NCI-H226 (cell line): ENCODE measurements at places on chromosomes 5 and 9.

DNA sequence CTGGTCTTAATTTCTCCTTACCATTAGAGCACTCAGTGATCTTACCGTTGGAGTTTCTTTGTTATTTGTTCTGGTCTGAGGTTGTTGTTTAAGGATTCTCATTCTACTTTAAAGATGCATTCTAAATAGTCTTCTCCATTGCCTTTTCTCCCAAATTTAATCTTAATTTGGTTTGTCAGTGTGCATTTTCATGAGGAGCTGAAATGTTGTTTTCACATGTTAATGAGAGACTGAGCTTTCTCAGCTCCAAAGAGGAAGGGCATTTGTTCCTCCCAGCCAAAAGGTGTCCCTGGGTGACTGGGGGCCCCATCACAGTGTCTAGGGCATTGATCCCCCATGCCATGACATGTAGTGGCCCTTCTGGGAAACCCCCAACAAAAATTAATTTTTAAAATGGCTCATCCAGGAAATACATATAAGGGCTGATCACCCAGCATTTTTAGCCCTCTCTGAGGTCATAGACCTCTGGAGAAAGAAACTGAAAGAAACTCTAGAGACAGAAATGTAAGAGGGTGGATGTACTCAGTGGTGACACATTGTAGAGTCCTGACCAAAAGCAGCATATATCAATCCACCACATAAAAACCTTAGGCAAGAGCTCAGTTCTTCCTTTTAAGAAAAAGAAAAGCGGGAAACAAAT, 240.4 kb upstream of the RAI14 start:
- no peak for DNase-seq

DNA sequence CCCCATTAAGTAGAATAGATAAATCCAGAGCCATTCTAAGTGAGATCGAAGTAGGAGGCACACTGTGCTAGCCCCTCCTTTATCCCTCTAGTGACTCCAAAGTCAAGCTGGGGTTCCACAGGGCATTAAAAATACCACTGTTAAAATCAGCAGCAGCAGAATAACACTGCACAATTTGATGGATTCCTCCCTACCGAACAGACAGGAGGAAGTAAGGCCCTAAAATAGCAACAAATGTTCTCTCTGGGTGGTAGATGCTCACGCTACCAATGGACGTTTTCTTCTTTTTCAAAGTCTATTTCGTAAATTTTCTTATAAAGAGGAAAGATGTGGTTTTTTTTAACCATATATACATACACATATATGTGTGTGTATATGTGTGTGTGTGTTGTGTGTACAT, 54.4 kb downstream of the FBXW11 start:
- DNase-seq = no peak

DNA sequence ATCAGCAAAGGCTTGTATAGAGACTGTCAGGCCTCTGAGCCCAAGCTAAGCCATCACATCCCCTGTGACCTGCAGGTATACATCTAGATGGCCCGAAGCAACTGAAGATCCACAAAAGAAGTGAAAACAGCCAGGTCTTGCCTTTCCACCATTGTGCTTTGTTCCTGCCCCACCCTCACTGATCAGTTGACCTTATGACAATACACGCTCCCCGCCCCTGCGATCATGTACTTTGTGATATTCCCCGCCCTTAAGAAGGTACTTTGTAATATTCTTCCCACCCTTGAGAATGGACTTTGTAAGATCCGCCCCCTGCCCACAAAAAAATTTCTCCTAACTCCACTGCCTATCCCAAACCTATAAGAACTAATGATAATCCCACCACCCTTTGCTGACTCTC, 18.6 kb upstream of the NPM1 start:
- DNase-seq = no peak

DNA sequence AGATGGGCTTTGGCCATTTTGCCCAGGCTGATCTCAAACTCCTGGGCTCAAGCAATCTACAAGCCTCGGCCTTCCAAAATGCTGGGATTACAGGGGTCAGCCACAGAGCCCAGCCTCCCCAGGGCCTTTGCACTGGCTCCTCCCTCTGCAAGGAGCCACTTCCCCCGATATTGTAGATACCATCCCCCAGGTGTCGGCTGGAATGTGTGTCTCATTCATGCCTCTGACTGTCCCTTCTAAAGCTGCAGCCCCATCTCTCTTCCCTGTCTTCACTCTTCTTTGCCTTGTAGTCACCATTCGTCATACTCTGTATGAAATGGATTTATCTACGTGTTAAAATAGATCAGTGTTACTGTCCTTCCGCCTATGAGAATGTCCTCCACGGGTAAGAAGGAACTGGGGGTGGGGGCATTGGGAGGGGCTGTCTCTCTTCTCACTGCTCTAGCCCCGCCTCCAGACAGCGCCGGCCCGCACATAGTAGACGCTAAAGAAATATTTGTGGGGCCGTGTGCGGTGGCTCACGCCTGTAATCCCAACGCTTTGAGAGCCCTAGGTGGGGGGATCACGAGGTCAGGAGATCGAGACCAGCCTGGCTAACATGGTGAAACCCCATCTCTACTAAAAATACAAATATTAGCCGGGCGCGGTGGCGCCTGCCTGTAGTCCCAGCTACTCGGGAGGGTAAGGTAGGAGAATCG, 68.5 kb downstream of the LMX1B start:
- no peak for DNase-seq

GRCh38 chr5:179793468-179794139, at the start of gene LTC4S:
TSS of gene LTC4S (plus strand) at chr5:179793986. CDS start at chr5:179794081, 95 bp downstream.
- peak; percentile 78 for DNase-seq

DNA sequence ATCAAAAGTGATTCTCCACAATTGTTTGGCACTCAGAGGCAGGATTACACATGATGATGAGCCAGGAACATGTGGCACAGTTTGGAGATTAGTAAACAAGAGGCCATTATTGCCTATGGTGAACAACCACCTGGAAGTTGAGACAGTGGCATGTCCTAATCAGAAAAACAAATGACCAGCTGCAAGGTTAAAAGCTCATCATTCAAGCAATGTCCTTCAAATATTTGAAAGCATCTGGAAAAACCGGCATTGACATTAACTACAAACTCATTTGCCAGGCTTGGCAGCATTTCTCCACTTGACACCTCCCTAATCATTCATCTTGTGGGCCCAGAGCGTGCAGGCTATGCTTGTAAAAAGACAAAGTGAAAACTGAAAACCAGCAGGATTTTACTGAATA, 80.6 kb upstream of the MEGF10 start:
- DNase-seq = no peak

- no peak for DNase-seq
These were observed 2.1 kb downstream of the SPATA31E1 start for GRCh38 chr9:87884578-87885459.

DNA sequence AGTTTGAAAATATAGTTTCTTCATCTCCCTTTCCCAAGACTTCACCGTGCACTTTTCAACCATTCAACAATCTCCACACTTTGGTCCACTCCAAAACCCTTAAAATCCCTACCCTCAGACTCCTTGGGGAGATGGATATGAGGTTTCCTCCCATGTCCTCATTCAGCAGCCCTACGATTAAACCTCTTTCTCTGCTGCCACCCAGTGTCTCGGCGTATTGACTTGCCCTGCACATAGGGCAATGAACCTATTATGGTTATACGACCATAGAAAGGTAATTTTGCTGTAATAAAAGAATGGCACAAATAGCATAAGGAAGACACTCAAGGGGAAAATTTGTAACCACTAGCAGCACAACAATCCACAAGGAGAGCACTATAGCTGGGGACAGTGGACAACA, 803.5 kb downstream of the TLE1 start:
- no peak for DNase-seq

DNA sequence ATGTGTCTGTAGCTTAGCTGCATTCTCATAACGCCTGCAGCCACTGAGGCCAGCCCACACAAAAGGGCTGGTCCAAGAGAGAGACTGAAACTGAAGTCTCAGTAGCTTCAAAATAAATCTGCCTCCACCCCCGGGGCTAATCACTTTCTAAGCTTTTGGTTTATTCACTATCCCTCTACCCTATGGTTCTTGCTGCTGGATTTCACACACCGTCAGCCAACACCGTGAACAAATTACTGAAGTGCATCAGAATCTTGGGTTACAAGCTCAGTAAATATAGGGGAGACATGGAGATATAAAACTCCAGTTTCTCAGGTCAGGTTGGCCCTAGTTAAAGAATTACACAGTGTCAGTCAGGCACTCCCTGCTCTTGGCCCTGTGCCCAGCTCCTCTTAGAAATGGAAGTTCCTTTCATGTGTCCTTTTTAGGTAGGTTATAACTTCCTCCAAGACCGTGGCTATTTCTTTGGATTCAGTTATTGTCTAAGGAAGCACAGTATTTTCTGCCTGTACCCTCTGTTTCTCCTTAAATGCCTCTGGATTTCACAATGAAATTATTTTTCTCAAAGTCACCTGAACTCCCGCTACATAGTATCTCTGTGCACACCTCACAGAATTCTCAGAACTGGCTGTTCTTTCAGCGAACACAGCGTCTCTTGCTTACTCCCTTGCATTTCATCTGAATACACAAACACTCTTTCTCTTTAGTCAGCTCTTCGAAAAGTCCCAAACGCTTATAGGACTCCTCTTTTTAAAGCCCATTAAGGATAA, 112.5 kb downstream of the FAM174A start:
- DNase-seq = no peak

- DNase-seq = no peak
These were observed 32.1 kb downstream of the VAV2 start for GRCh38 chr9:133959966-133960567.

- DNase-seq = peak; percentile 14
These were observed 218.8 kb upstream of the WWC1 start for GRCh38 chr5:168072665-168073064.

GRCh38 chr5:171534043-171534895, 114.8 kb downstream of the FGF18 start:
- no peak for DNase-seq

- DNase-seq = no peak
These were observed at the start of gene PCDHB6 for GRCh38 chr5:141149812-141150211. TSS of gene PCDHB6 (plus strand) at chr5:141150057. CDS start at chr5:141150258, 201 bp downstream.

DNA sequence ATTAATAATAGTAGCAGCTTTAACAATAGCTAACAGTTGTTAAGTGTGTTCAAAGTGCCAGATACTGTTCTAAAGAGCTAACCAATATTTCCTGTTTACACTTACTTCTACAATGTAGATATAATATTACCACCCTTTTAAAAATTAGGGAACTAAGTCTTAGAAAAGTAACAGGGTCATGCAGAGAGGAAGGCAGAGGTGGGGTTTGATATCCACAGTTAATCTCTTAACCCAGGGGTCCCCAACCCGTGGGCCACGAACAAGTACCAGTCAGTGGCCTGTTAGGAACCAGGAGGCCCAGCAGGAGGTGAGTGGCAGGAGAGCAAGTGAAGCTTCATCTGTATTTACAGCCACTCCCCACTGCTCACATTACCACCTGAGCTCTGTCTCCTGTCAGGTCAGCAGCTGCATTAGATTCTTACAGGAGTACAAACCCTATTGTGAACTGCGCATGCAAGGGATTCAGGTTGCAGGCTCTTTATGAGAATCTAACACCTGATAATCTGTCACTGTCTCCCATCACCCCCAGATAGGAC, 89.1 kb downstream of the ACTL7B start:
- DNase-seq = no peak

- no peak for DNase-seq
These were observed 565.7 kb upstream of the WWC1 start for GRCh38 chr5:167725741-167726140.

- DNase-seq = no peak
These were observed 162.1 kb downstream of the ARL15 start for GRCh38 chr5:54148067-54148845.

DNA sequence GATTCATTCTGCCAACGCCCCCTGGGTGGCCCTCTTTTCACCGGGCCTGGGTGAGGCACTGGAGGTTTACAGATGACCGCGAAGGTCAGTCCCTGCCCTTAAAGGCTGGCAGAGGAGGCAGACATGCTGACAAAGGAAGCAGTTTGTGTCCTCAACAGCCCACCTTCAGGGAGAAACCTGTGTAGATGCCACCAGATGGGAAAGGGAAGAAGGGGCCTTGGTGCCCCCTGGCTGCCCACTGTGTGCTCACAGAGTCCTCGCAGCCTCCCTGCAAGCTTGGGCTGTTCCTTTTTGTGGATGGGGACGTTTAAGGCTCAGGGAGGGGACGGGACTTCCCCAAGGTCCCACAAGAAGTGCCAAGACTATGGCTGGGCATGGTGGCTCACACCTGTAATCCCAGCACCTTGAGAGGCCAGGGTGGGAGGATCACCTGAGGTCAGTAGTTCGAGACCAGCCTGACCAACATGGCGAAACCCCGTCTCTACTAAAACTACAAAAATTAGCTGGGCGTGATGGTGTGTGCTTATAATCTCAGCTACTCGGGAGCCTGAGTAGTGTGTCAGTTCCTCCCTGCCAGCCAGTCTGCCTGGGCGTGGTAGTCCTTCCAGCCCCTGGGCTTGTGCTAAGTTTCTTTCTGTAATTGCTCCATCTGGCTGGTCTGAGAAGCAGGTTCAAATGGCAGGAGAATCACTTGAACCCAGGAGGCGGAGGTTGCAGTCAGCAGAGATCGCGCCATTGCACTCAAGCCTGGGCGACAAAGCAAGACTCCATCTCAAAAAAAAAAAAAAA, 36.2 kb downstream of the NEK6 start:
- no peak for DNase-seq

DNA sequence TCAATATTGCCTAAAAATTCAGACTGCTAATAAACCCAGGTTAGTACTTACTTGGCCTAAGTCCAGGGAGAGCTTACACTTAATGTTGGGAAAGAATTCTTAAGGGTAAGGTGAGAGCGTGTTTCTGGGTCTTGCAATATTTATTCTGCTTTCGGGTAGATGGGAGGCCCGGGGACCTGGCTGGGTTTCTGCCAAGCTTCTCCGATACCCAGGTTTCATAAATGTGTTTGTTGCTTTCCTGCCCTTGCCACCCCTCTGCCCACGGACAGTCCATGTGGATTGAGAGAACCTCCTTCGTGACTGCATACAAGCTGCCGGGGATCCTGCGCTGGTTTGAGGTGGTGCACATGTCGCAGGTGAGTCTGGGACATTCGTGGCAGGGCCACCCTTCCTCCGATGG, 48.4 kb upstream of the FOXI1 start:
- DNase-seq = no peak

GRCh38 chr5:80676706-80677105, 21.9 kb upstream of the DHFR start:
- no peak for DNase-seq

- DNase-seq = no peak
These were observed 696.5 kb upstream of the CDH9 start for GRCh38 chr5:27734838-27735237.

GRCh38 chr5:158285698-158286097, 426.8 kb upstream of the CLINT1 start:
- DNase-seq = no peak

- DNase-seq = no peak
These were observed 17.3 kb downstream of the MACIR start for GRCh38 chr5:103275851-103276250.

- DNase-seq = no peak
These were observed 1356.8 kb upstream of the ACO1 start for GRCh38 chr9:31027678-31028077.

GRCh38 chr5:133325864-133326263, 274.1 kb downstream of the HSPA4 start:
- no peak for DNase-seq

DNA sequence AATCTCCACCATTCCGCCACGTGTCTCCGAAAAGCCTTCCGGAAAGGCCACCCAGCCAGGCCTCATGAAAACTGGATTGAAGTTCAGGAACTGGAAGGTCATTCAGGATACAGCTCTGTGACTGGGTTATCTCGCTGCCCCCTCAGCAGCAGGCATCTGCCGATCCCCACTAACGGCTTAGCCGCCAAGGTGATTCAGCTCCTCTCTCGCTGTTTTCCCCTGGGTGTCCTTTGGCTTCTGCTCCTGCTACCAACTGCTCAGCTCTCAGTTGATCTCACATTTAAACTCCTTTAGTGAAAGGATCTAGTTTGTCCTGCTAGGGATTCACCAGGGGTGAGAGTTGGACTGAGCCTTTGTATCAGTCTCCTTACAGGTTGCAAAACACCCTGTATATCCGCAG, 2.2 kb upstream of the GDNF start:
- DNase-seq = no peak
